CD4-positive, alpha-beta T cell treated with Interleukin-6 at 100 ng/mL for 8 hours (primary cell): ENCODE measurements at places on chromosomes 5 and 9.

- no peak for DNase-seq
Measured at GRCh38 chr5:118700510-118700909, 287.8 kb downstream of the DTWD2 start.

DNA sequence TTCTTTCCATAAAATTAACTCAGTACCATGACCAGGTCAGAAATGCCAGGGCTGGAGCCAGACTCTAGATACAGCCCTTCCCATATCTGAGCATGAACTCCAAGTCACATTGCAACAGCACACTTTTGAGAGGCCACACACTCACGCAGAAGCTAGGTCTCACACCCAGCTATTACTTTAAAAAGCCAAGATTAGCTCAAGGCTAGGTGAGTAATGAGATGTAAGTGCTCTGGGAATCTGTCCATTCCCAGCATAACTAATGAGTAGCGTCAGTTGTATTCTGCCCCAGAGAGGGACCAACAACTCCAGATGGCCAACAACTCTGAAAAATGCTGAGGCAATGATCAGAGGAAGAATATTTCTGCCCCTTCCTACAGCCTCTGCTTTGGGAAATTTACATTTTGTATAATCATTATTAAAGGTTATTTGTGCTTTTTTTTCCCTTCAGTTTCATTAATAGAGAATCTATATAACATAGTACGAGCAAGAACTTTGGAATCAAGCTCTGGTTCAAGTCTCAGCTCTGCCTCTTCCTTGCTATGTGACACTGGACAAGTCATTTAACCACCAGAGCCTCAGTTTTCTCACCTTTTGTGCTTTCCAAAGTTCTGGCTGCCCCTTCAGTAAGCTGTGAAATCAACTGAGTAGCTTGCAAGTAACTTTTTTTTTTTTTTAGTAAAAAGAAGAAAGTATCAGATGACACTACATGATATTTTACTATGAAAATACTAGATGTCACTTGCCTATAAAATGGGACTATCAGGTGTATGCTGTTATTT lies 118.3 kb downstream of the NR6A1 start:
- DNase-seq: no peak

GRCh38 chr5:139955616-139956273 lies 87.4 kb downstream of the NRG2 start:
- no peak for DNase-seq

- DNase-seq: no peak
Measured at GRCh38 chr9:36929350-36929675, 104.8 kb downstream of the PAX5 start.

DNA sequence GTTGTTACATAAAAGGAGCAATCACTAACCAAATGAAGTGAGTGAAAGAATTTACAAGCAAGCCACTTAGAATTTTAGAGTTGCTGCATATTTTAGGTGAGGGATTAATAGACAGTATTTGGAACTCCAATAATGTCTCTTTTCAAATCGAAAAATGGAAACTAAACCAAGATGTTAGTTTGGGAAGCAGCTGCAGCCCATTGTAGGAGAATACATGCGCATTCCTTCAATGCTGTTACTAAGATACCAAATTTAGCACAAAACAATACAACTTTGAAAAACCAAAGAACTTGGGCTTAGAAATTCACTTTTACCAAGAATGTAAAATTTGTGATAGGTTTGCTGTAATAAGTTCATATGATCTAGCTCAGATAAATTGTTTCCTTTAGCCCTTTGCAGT lies 411.8 kb upstream of the CDH6 start:
- no peak for DNase-seq

DNA sequence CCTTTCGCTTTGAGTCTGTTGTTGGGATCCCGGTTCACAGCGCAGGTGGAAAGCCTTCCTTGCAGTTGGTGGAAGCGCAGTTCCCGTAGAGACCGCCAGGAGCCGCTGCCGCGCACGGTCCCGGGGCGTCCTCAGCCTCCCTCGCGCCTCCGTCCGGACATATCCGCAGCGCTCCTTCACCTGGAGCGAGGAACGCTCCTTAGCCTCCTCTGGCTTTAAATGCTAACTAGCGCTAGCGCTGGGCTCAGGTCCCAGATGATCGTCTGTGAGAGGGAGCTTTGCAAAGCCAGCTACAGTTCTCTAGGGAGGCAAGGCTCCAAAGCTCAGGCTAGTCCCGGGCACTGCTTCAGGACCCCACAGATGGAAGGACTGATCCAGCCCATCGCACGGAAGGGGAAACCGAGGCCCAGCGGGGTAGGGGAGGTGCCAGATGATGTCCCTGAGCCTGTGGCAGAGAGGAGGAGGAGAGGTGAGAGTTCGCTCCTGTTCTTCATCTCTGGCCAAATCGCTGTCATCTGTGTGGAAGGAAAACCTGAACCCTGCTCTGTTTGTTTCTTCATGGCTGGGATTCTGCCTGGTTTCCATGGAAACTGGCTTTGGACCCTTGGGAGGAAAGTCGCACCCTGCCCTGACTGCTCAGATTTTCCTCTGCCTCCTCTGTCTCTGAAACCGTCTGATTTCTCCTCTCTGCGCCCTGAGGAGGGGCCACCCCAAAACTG lies 31.4 kb downstream of the COL15A1 start:
- DNase-seq: peak; percentile 72

GRCh38 chr9:38039090-38039906 lies 29.7 kb downstream of the SHB start:
- DNase-seq: no peak

DNA sequence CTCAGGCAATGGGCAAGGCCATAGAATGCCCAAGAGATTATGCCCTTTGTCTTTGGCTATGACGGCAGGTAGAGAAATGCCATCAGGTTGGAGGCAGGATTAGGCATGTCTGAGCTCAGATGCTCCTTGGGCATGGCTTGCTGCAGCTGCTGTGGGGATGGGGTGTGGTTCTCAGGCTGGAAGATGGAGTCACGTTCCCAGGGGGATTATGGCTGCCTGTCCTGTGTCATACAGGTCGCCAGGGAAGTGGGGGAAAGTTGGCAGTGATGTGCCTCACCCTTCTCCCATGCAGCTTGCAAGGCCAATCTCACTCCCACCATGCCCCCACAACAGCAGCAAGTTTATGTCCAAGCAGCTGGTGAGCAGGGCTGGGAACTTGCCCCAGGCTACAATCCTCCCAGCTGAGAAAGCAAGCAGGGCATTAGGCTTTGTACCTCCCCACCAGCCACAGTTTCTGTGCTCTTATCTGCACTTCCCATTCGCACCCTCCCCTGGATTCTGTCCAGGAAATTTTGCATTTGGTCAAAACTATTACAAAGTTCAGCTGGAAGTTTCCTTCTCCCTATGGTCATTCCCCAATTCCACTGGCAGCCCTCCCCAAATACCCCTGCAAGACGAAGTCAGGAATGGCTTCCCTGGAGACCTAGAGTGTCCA lies 1788.0 kb upstream of the NUDT12 start:
- DNase-seq: no peak

DNA sequence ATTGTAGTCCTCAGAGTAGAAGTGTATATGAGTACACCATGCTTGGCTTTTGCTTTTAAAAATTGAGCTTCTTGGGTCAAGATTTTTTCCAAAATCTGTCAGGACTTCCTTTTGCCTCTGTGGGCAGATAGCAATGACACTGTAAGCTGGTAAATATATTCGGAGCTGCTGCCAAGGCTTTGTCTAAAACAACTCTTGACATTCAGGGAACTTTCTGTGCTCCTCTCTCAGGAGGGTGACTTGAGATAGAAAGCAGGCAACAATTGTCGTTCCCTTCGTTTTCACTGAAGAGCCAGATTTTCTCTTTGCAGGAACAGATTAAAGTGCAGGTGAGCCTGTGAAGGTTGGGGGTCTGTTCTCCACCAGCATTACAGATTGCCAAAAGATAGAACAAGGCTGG lies 230.5 kb downstream of the MAST4 start:
- no peak for DNase-seq

- DNase-seq: no peak
Measured at GRCh38 chr9:95273369-95274022, 44.0 kb downstream of the FANCC start.

- no peak for DNase-seq
Measured at GRCh38 chr5:120472911-120473310, 8.8 kb downstream of the PRR16 start.

DNA sequence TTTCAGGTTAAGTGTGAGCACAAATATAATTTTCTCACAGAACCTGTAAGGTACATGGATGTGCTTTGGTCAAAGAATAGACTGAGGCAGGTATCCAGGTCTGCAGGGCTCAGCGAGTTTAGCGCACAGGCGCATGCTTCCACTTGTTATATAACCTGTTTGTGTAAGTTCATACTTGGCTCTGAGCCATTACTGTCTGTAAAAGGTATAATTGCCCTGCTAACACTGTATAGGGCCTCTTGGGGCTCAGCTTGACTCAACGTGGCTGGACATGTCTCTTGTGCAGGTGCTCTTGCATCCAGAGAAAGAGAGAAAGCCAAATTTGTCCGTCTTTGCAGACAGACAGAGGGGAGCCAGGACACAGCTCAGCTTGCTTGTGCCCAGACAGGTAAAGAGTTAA lies 759.6 kb downstream of the MTRR start:
- no peak for DNase-seq

DNA sequence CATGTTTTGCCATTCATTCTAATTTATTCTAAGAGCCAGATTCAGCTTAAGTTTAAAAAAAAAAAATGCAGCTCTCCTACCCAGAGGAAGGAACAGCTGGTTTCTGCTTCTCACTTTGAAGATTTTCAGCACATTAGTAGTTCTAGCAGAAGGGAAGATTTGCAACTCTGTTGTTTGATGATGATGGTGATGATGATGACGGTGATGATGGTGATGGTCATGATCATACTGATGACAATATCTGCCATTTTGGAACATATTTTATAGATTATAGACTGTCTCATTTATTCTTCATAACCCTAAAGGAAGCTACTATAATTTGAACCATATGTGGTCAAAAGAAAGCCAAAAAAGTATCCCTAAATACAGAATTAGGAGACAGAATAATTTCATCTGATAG lies 7.9 kb upstream of the MED10 start:
- no peak for DNase-seq

GRCh38 chr9:123395276-123395688 lies 39.3 kb downstream of the CRB2 start:
- DNase-seq: no peak

DNA sequence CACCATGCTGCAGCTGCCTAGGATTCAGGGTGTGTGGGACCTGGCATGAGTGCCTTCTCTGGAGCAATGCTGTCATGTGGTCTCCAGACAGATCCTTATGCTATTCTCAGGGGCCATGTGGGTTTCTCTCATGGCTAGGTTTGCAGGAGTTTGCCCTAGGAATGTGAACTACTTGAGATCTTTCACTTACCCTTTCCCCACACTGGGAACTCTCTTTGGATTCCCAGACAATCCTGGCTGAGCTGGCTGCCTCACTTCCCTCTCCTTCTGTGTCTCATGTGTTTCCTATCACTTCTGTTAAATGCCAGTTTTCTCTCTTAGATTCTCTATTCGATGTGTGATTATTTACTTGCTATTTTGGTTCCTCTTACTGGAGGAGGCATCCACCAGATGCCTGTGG lies 270.2 kb upstream of the RASA1 start:
- DNase-seq: no peak

DNA sequence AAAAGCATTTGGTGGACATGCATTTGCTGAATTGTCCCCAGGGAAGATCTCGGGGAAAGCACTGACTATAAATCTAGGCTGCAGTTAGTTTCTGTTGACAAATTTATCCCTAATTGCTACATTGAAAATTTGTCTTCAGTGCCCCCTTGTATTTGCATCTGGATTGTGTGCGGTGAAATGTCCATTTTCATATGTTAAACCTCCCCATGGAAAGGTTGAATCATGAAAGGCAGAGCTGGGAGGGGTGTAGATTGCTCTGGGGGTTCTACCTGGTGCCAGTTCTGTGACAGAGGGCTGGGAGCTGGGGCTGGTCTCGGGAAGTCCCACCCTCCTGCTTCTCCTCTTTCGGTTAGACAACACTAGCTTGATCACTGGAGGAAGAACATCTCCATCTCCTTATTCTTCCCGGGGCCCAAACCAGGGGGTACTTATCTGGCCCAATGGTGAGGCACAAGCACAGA lies 101.9 kb downstream of the GADD45G start:
- no peak for DNase-seq

DNA sequence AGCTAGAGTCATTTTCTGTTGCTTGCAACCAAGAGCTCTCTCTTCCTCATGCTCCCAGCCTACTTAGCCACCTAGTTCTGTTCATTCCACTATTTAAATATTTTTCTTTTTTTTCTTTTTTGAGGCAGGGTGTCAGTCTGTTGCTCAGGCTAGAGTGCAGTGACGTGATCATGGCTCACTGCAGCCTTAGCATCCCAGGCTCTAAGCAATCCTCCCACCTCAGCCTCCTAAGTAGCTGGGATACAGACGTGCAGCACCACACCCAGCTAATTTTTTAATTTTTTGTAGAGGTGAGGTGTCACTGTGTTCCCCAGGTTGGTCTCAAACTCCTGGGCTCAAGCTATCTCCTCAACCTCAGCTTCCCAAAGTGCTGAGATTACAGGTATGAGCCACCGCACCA lies 5.1 kb upstream of the F12 start:
- no peak for DNase-seq

- no peak for DNase-seq
Measured at GRCh38 chr9:127664678-127665507, 41.9 kb upstream of the CFAP157 start.

DNA sequence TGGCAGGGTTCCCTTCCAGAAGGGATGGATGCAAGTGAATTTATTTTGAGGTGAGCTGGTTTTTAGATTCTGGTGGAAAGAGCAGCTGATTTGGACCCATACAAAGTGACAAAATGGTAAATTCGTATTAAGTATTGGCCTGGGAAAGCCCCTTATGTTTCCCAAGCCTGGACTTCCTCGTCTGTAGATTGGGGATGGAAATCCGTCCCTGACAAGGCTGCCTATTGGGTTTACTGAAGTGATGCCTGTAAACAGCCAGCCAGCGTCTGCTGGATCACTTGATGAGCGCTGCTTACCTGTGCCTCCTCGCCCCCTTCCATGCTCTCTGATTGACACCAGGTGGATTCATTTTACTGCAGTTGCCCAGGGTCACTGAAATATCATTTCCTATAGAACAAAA lies 233.8 kb downstream of the GADD45G start:
- DNase-seq: no peak

GRCh38 chr9:86020731-86021130 lies 78.6 kb downstream of the GOLM1 start:
- DNase-seq: no peak

- DNase-seq: no peak
Measured at GRCh38 chr9:94611638-94612068, 18.0 kb upstream of the FBP2 start.

GRCh38 chr5:173204185-173204979 lies 30.6 kb downstream of the NKX2-5 start:
- DNase-seq: no peak

GRCh38 chr9:74078647-74079046 lies 418.5 kb upstream of the RORB start:
- DNase-seq: no peak
